ENCODE measurements at places on chromosomes 12 and 14. TPM values are rescaled to one million over a fixed set of nuclear protein-coding genes. Genes with fewer than 3 reads are reported as not detected.

GDF3 gene
- not detected for total RNA-seq

GRCh38 chr12:14540801-14541462 is 26.8 kb downstream of the PLBD1 start:
- no peak for DNase-seq
- H3K27ac ChIP-seq, result no peak overlapping the region
- no peak overlapping the region for H3K4me3 ChIP-seq
- H3K27me3 ChIP-seq, result no peaks in the 10 kb centered on the region
- peaks cover 7% of the 10 kb centered on the region for H3K36me3 ChIP-seq

GRCh38 chr12:85920324-85920947 is 46.3 kb downstream of the NTS start:
- H3K36me3 ChIP-seq, result no peaks in the 10 kb centered on the region
- H3K27me3 ChIP-seq, result no peaks in the 10 kb centered on the region
- H3K4me1 ChIP-seq, result no peaks in the 10 kb centered on the region
- H3K27ac ChIP-seq, result no peak overlapping the region
- H3K4me3 ChIP-seq, result no peak overlapping the region

DNA sequence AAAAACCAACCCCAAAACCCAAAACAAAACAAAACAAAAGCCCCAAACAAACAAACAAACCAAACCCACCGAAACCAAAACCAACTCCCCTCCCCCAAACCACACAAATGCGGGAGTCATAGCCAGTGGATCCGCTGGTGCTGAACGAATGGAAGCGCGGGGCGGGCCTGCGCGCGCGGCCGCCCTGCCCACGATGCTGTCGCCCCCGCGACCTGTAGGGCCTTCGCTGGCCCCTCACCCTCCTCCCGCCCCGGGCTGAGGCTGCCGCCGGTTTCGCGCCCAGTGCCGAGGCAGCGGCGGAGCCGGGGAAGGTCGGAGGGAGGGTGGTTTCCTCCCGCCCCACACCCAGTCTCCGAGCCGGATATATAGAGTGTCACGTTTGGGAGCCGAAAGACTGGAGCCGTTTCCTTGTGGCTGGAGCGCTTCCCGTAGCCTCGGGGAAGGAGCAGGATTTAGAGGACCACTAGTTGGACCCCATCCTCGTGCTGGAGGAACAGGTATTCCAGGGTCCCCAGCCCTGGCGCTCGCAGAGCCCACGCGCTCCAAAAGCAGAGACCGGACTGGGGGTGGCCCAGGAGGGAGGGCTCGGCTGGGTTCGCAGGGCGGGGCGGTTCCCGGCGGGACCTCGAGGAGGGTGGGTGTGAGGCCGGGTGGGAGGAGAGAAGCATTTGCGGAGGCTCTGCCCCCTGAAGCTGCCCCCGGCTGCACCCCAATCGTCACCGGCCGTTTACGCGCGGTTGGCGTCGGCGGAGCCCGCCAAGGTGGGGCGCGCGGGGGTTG is at the start of gene FAR2:
FAR2 (plus strand) TSS at position 368 of the 780 bp plus-strand sequence. CDS start 121,172 bp downstream, outside the sequence.
- H3K27me3 ChIP-seq, result no peaks in the 10 kb centered on the region
- no peak for DNase-seq
- H3K4me3 ChIP-seq, result peak within 1 kb of the TSS; percentile 68
- H3K27ac ChIP-seq, result peak within 1 kb of the TSS; percentile 67
- H3K4me1 ChIP-seq, result peaks cover 7% of the 10 kb centered on the region

- no peak for DNase-seq
- H3K4me3 ChIP-seq, result no peak overlapping the region
- no peaks in the 10 kb centered on the region for H3K27me3 ChIP-seq
Measured at GRCh38 chr12:123075646-123076171, 75.2 kb downstream of the PITPNM2 start.

GRCh38 chr12:124700810-124701592 is 133.6 kb upstream of the NCOR2 start:
- no peaks in the 10 kb centered on the region for H3K36me3 ChIP-seq
- peaks cover 4% of the 10 kb centered on the region for H3K4me1 ChIP-seq
- DNase-seq, result no peak
- no peak overlapping the region for H3K4me3 ChIP-seq
